Activated naive CD4-positive, alpha-beta T cell treated with anti-CD3 and anti-CD28 coated beads, Interleukin-2, amount 50 U/mL, for 72 hours (primary cell): ENCODE measurements at places on chromosomes 12 and 14. TPM values are rescaled to one million over a fixed set of nuclear protein-coding genes. Genes with fewer than 3 reads are reported as not detected.

The MYO1A gene
- total RNA-seq = 4.7 TPM

The CEP170B gene
- 9.4 TPM for total RNA-seq

The AHSA1 gene
- total RNA-seq = 295 TPM

The CMAS gene
- 47.7 TPM for total RNA-seq

The PZP gene
- total RNA-seq = not detected

The EPYC gene
- total RNA-seq = not detected

The RNASE3 gene
- not detected for total RNA-seq
